A549 treated with CORT108297 at 1 μM for 4 hours (cell line): ENCODE measurements at places on chromosomes 1 and 21. TPM values are rescaled to one million over a fixed set of nuclear protein-coding genes. Genes with fewer than 3 reads are reported as not detected.

The OXCT2 gene
- total RNA-seq = 0.40 to 0.74 TPM (median 0.50 TPM) in 5 replicates

The SYNC gene
- total RNA-seq = 9.1 to 14.8 TPM (median 12.4 TPM) in 5 replicates

The SMIM11 gene
- 1.3 to 19.0 TPM (median 13.3 TPM) in 5 replicates for total RNA-seq

The SPATA45 gene
- 0.28 TPM in 2 of 5 replicates, not detected in the others for total RNA-seq

The TMEM200B gene
- 0.05 to 0.16 TPM (median 0.12 TPM) in 5 replicates for total RNA-seq

The CD52 gene
- not detected in 5 replicates for total RNA-seq

The SNAP47 gene
- total RNA-seq = 28.0 to 31.4 TPM (median 29.0 TPM) in 5 replicates

The OR13G1 gene
- total RNA-seq = not detected in 5 replicates

The SELP gene
- total RNA-seq = not detected in 5 replicates

The STXBP3 gene
- total RNA-seq = 14.1 to 33.6 TPM (median 19.8 TPM) in 5 replicates

The OLFML2B gene
- total RNA-seq = 0.39 to 0.49 TPM (median 0.47 TPM) in 5 replicates

The DNAJC28 gene
- 0.10 to 0.63 TPM (median 0.34 TPM) in 5 replicates for total RNA-seq

The KRTAP10-4 gene
- total RNA-seq = not detected in 5 replicates

The KRTAP19-1 gene
- not detected in 5 replicates for total RNA-seq

The HAO2 gene
- not detected in 5 replicates for total RNA-seq

The PCP4L1 gene
- total RNA-seq = 0.06 to 0.13 TPM (median 0.07 TPM) in 4 of 5 replicates, not detected in the other

The PRAMEF7 gene
- total RNA-seq = not detected in 5 replicates

The HMCN1 gene
- 0.02 to 0.13 TPM (median 0.06 TPM) in 5 replicates for total RNA-seq

The MEGF6 gene
- total RNA-seq = 7.6 to 15.3 TPM (median 13.2 TPM) in 5 replicates

The WNT4 gene
- total RNA-seq = 0.17 to 0.26 TPM (median 0.23 TPM) in 5 replicates
